Hematopoietic multipotent progenitor cell treated with erythropoietin and hydrocortisone succinate and interleukin-3 and kit ligand, for 4 days (in vitro differentiated cells): ENCODE measurements at places on chromosomes 7 and 10.
A peak's percentile ranks its signal among the peaks of the same experiment; 100 is the strongest.

- DNase-seq: peak; percentile 88
Measured at GRCh38 chr7:39453743-39454355, 112.4 kb upstream of the YAE1 start.

DNA sequence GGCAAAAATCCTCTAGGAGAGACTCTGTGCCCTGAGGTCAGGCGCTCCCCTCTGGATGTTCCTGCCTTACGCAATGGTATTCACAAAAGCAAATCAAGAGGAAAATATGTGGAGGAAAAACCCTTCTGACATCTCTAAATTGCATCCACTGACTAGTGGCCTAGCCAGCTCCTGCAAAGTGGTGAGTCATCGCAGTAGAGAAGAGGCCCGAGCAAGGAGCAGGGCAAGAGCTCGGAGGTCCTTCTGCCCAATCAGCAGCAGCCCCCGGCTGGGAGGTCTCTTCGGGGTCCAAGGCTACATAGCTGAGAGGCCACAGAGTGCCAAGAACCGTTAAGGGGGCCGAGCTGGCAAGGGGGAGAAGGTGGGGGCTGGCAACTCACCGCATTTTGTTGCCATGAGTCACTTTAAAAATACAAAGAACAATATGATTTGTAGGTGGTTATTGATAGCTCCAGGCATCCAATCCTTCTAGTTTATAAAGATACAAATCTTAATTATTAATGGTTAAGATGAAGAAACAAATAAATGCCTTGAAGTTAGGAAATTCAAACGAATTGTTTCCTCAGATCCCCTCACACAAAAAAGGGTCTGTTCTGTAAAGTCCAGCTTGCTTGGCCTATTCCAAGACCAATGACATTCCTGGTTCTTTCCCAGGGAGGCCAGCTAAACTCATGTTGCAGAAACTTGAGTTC is 161.6 kb downstream of the PKD1L1 start:
- peak; percentile 53 for DNase-seq

DNA sequence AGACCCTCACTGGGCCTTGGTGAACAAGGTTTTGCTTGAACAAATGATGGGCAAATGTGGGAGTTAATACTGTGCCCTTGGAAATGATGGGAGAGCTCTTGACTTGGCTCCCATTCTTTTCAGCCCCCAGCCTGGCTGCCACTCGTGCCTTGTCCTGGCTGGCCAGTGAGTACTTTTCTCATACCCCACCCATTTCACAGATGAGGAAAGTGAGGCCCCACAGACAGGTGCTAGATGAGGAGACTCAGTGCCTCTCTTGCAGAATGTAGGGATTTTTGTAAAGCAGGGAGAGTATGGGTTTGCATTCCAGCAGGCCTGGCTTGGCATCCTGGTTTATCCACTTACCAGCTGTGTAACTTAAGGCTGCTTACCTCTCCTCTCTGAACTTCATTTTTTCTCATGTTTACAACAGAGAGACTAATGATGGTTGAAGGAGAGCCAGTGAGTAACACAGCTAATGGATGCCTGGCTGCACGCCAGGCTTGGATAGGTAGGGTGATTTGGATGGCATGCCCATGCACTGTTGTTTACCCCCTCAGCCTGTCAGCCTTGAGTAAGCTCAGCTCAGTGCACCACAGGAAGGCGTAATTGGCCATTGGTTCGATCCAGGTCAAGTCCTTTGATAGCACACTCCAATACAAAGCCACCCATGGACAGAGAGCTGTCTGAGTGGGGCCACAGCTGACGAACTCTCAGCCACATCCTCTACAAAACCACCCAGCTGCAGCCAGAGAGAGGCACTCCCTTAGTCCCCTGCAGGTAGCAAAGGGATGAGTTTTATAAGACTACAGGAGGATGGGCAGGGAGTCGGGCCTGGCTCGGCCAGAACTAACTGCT is 436.8 kb downstream of the RPS24 start:
- DNase-seq: no peak

DNA sequence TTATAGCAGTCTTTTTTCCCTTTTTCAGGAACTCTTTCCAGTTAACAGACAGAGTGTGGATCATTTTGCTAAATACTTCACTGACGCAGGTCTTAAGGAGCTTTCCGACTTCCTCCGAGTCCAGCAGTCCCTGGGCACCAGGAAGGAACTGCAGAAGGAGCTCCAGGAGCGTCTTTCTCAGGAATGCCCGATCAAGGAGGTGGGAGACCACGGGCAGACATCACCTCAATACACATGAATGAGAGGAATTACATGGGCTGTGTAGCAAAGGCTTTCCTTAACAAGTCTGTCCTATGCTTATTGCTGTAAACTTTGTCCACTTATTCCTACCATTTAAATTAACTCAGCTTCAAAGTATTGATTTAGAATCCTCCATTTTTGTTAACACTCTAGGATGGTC is 48.8 kb downstream of the BZW2 start:
- no peak for DNase-seq

DNA sequence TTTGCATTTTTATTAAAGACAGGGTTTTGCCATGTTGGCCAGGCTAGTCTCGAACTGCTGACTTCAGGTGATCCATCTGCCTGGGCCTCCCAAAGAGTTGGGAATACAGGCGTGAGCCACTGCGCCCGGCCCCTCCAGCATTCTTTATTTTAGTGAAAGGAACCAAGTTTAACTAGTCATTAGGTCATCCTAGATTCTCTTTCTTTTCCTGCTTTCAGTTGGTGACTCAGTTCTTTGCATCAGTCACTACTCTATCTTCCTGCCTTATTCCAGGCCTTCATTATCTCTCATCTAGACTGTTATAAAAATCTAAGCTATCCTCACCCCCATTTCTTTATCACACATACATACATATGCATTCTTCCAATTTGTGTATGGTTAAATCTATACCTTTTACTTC is 63.7 kb downstream of the PRSS58 start:
- no peak for DNase-seq

- no peak for DNase-seq
Measured at GRCh38 chr7:76332078-76332477, 26.7 kb downstream of the YWHAG start.

GRCh38 chr10:10462151-10462941 is 555.3 kb upstream of the CELF2 start:
- no peak for DNase-seq

DNA sequence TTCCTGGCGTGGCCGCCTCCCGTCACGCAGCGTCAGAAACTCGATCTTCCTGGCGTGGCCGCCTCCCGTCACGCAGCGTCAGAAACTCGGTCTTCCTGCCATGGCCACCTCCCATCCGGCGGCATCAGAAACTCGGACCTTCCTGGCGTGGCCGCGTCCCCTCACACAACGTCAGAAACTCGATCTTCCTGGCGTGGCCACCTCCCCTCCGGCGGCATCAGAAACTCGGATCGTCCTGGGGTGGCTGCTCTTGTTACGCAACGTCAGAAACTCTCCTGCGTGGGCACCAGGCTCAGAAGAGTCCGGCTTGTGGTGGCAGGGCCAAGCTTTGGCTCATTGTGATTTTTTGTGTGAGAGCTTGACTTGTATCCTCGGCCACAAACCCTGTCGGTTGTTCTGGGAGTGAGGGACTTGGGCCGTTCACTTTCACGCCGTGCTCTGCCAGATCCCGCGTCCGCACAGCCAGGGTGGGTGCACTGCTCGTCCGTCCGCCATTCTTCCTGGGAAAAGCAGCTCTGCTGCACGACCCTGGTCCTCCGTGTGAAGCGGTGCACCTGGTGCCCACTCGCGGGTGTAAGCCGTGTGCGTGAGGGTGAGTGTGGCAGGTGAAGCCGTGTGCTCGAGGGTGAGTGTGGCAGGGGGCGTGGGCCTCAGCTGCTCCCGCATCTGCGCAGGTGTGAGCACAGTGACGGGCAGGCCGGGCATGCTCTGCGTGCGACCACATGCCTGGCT is 49.4 kb upstream of the SUN1 start:
- no peak for DNase-seq

- DNase-seq: no peak
Measured at GRCh38 chr7:158343526-158343925, 244.1 kb downstream of the PTPRN2 start.

GRCh38 chr10:24908793-24909423 is 43.5 kb downstream of the PRTFDC1 start:
- peak; percentile 65 for DNase-seq

DNA sequence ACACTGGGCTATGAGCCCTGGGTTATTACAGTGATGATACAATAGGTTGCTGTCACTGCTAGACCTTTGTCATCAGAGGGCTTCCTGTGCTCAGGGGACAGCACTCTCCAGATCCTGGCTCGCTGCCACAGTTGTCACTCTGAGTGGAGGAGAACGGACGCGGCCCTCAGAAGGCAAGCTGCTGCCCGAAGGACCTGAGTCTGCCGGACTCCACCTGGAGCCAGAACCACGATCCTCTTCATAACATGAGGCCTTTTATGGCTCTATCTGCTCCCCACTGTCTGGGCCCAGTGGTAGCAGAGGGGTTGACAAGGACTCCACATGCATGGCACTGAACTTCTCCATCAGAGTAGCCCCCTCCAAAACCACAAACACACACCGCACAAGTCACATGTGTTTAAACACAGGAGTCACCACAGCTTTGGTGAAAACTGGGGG is 94.7 kb upstream of the EFCAB10 start:
- peak; percentile 89 for DNase-seq
